ENCODE measurements at places on chromosomes 6 and 20.

DNA sequence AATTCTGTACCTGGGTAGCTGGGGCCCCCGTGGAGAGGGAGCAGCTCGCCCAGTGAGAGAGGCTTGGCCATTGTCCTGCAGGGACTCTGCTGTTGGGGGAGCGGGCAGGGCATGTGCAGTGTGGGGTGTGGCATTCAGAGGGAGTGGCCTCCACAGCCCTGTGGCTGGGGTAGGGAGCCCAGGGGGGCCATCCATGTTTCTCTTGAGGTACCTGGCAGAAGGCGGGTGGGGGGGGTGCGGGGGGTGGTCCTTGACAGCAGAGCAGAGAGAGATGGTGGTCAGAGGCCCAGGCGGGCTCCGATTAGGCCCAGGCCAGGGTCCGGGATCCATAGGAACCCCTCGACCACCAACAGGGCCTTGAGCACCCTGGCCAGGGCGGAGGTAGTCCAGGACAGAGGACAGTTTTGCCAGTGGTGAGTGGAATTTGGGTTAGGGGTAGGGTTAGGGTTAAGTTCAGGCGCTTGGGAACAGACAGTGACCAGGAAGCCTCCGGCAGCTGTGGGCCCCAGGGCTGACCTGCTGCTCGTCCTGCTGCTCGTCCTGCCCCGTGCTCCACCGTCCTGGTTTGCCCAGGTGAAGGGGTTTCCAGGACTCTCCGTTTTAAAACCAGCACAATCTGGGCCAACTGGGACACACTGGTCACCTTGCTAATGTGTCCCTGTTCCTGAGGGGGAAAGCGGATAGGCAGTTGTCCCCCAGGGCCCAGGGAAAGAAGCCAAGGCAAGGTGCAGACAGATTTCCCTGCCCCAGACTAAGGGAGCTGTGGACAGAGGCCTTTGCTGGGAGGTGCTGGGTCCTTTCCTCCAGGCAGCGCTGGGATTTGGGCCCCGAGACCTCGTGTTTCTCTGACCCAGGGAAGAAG lies 24.8 kb upstream of the MYT1 start:
- no peak for DNase-seq

DNA sequence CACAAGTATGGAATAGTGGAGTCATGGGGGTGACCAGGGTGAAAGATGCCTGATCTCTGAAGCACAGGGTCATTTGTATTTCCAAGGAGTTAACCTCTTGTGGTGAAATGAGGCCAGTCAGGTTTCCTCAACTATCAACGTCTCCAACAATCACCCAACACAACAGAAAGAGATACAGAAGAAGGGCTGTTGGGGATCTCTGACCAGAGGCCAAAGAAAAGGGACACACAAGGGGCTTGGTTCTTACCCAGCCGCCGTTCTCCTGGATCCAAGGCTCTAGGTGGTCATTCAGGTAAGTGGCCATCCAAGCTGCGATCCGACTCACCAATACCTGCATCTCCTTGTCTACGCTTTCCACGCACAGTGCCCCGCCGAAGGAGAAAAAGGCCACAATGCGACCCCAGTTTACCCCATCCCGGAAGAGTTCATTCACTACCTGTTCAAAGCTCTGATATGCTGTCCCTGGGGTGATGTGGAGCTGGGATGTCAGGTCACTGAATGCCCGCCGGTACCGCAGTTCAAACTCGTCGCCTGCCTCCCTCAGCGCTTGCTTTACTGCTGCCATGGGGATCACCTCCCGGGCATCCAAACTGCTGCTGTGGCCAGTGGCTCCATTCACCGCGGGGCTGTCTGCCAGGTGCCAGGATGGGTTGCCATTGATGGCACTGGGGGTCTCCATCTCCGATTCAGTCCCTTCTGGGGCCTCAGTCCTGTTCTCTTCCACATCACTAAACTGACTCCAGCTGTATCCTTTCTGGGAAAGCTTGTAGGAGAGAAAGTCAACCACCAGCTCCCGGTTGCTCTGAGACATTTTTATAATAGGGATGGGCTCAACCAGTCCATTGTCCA lies 1.0 kb downstream of the BCL2L1 start:
- DNase-seq: peak; percentile 6

DNA sequence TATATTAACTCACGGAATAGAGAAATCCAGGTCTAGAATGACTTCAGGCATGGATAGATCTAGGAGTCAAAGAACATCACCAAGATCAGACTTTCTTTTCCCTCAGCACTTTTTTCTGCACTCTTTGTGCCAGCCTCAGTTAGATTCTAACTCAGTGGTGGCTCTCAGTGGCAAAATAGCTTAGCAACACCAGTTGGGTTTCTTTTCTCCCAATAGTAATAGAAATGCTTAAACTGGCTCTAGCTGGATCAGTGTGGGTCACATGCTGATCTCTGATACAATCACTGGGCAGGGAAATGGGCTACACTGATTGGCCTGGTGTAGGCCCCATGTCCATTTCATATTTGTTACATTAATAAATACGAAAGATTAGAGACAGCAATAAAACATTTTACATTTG lies 44.2 kb upstream of the ARFGEF2 start:
- no peak for DNase-seq

DNA sequence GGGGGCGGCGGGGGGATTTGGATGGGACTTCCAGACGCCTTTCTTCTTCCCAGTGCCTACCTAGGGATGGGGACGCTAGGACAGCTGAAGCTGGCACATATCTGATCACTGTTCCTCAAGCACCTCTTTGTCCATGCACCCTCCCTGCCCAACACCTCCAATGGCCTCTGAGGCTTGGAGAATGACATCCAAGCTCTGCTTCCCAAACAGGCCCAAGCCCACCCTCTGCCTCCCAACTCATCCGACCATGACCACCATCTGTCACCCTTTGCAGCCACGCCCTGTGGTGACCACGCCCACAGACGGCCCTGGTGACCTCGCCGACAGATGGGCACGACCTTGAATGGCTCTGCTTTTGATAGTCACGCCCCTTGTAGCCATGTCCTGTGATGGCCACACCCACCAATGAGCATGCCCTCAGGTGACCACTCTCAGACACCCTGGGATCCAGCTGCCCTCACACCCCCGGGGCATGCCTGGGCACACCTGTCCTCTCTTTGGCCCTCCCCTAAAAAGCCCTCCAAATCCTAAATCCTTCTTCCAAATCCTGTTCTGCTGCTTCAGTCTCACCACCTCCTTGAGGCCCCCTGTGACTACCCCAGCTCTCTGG lies 51.0 kb downstream of the SSR1 start:
- DNase-seq: no peak

- no peak for DNase-seq
These were observed 783.0 kb downstream of the TENT5A start for GRCh38 chr6:80969439-80969838.

DNA sequence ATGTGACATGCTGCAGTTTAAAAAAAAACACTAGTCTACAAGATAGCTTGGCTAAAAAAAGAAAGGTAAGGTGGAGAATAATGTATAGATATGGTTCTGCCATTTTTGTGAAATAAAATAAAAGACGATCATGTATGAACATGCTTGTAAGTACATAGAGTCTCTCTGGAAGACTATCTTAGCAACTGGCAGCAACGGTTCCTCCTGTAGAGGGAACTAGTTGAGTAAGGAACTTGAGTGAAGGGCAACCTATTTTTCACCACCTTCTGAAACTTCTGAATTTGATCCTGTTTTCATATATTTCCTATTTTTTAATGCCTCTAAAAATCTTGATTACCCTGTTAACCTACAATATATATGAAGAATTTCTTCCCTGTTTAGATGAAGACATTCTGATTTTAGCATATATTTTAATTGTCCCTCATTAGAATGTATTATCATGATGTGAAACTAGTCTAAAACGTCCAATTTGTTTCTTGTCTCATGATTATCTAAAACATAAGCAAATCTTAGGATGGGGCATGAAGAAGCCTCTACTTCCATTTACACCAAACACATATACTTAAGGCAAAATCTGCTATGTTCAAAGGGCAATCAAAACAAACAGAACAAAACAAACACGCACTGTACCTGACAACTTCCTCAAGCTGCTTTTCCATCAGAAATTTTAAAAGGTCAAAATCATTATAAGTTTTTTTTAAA lies 202.5 kb downstream of the ISM1 start:
- DNase-seq: no peak

GRCh38 chr6:6820641-6821238 lies 232.2 kb downstream of the LY86 start:
- no peak for DNase-seq

DNA sequence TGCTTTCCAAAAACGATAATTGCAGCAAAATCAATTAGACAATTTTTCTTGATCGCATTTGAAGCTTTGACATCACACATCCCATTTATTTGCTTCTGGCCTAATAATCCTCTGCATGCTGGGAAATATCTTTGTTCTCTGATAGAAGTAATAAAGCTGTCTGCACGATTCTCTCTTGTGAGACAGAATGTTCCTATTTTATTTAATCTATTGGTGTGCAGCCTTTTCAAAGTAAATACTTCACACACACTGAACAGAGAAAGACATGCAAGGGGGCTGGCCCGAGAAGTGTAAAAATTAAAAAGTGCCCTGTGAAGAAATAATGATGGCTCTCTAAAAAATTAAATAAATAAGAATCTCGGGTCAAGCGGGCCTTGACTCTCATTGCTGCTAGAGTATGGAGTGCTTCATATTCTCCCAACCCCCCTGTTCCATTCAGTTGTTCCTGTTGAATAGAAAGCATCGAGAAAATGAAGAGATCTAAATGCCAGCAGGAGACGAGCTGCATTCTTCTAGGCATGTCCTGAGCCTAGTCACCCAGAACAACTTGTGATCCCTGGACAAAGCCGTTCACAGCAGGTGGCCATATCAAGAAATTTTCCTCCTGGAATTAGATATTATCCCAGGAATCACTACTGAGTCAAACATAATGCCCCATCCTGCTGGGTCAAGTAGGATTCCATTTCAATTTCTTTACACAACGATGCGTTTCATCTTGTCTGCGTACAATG lies 625.9 kb upstream of the EPHA7 start:
- no peak for DNase-seq

- no peak for DNase-seq
These were observed 106.3 kb downstream of the CENPW start for GRCh38 chr6:126446248-126446647.

- DNase-seq: no peak
These were observed 106.3 kb downstream of the NUS1 start for GRCh38 chr6:117781550-117781949.

GRCh38 chr6:165847407-165848085 lies 184.5 kb upstream of the PDE10A start:
- no peak for DNase-seq

GRCh38 chr6:102525336-102525735 lies 1131.8 kb downstream of the GRIK2 start:
- no peak for DNase-seq

DNA sequence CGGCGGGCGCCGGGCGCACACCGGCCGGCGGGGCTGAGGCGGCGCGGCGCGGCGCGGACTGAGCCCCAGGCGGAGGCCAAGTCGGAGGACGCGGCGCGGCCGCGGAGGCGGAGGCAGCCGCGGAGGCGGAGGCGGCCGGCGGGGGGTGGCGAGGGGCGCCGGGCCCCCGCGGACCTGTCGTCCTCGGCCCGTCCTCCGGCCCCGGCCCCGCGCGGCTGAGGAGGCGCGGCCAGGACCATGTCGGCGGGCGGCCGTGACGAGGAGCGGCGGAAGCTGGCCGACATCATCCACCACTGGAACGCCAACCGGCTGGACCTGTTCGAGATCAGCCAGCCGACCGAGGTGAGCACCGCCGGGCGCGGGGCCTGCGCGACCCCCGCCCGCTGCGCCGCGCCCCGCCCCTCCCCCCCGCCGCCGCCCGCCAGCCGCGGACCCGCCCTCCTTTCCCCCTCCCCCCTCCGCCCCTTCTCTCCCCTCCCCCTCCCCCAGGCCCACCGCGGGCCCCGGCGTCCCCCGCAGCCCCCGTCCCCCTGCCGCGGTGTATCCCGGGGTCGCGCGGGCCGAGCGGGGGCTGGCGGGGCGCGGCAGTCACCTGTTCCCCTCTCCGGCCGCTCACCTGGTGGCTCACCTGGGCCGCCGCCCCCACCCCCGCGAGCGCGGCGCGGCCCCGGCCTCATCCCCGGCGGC lies at the start of gene AFDN:
TSS of gene AFDN (plus strand) at position 16 of the 687 bp plus-strand sequence. CDS start at position 238, 222 bp downstream.
- DNase-seq: no peak

DNA sequence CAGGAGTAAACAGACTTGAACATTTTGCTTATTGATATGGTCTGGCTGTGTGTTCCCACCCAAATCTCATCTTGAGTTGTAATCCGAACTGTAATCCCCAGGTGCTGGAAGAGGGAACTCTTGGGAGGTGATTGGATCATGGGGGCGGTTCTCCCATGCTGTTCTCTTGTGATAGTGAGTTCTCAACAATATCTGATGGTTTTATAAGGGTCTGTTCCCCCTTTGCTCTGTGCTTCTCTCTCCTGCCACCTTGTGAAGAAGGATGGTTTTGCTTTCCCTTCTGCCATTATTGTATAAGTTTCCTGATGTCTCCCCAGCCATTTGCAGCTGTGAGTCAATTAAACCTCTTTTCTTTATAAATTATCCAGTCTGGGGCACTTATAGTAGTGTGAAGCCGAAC lies 40.0 kb downstream of the MYLIP start:
- no peak for DNase-seq

- DNase-seq: peak; percentile 13
These were observed 1.7 kb downstream of the UBE2V1 start for GRCh38 chr20:50111120-50111828.

DNA sequence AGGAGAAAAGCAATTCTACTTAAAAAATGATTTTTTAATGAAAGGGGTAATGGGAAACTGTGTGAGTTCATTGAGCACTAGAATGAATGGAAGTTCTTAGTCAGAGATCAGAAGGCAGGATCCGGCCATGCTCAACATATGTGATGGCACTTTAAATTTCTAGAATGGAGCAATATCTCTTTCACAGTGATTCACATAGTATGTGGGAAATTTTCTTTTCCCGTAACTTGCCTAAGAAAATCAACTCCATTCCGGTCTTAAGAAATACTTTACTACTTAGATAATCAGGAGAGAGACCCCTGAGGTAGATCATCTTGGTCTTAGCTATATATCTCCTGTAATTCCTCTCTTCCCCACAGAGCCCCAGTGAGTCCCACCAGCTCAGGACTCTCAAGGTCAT lies 131.8 kb downstream of the SCML4 start:
- DNase-seq: no peak

GRCh38 chr6:108432792-108433191 lies 127.9 kb upstream of the FOXO3 start:
- no peak for DNase-seq

GRCh38 chr20:5595744-5596143 lies 154.5 kb upstream of the SHLD1 start:
- DNase-seq: no peak

GRCh38 chr6:63537959-63538300 lies 34.4 kb upstream of the LOC128125822 start:
- no peak for DNase-seq

GRCh38 chr6:85482206-85482904 lies 32.5 kb downstream of the NT5E start:
- no peak for DNase-seq

DNA sequence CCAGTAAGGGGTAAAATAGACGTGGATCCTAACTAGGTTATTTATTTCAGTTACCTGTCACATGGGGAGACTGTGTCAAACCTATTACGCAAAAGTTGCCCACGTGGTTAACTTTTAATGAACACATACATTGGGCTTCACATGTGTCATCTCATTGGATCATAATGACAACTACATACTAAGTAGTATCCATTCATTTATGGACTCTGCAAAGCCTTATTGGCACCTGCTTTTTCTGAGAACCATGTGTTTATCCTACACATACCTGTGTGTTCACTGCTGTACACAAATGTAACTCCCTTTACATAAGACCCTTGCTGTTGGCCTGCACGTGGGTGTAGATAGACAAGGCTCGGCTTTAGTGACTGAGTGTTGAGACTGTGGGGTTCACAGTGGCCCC lies 5.1 kb downstream of the BPIFA1 start:
- no peak for DNase-seq

GRCh38 chr20:47360297-47361056 lies 4.0 kb upstream of the ZMYND8 start:
- DNase-seq: no peak

GRCh38 chr20:10282979-10283456 lies 64.4 kb downstream of the SNAP25 start:
- no peak for DNase-seq

All from CD4-positive, alpha-beta T cell treated with Interleukin-6 for 4 hours (primary cell).